HFFc6 (cell line): ENCODE measurements at places on chromosomes 13 and 19. TPM values are rescaled to one million over a fixed set of nuclear protein-coding genes. Genes with fewer than 3 reads are reported as not detected.

Gene THSD8
- 9.9 and 24.1 TPM in 2 replicates for total RNA-seq

Gene CD22
- total RNA-seq: 0.16 TPM in 1 of 2 replicates, not detected in the other

GRCh38 chr19:17123041-17123440 lies 47.5 kb downstream of the MYO9B start:
- DNase-seq: no peak

DNA sequence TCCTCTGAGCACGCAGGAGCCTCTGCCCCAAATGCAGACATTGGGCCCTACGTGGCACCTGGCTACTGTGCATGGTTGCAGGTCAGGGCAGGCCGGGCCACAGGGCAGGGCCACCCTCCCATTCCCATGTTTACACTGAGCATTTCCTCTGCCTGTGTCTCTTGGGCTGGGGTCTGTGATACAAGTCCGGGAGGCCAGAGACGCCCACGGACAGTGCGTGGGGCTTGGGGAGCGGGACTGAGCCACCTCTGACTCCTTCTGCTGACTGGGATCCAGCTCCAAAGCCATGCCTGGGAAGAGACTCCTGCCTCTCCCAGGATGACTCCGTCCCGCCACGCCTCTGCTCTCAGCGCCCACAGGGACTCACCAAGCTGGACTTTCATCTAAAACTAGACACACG lies 18.8 kb downstream of the GAS6 start:
- no peak for DNase-seq

DNA sequence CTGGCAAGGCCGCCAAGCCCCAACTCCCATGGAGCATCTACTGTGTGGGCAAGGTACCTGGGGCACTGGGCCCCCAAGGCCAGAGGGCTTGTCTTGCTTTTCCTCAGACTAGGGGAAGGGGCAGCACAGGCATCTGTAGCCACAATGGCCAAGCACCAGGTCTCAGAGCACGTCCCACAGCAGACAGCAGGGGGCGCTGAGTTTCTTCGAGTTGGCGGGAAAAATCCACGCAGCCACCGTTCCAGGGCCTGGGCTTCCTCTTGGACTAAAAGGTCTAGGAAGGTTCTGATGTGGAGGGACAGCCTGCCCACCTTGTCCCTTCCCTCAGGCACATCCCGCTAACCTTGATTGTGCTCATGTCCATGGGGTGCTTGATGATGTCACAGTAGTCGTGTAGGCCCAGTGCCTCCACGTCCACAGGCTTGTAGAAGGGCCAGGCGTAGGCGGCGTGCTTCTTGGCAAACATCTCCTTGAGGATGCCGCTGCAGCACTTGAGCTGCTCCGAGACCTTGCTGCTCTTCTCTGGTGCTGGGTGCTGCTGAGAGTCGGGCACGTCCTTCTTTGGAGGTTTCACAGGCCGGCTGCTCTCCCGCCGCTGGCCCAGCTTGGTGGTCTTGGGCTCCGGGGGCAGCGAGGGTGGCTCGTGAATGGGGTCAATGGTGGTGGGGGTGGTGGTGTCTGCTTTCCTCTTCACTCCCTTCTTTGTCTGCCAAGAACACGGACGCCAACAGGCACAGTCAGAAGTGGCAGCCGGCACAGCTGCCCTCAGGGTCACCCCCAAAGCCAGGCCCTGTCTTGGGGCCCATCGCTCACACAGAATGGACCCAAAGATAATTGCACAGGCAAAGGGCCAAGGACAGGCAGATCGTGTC lies 32.0 kb upstream of the EPHX3 start:
- DNase-seq: peak; percentile 50

- no peak for DNase-seq
Measured at GRCh38 chr19:719636-720344, 11.1 kb downstream of the PALM start.

DNA sequence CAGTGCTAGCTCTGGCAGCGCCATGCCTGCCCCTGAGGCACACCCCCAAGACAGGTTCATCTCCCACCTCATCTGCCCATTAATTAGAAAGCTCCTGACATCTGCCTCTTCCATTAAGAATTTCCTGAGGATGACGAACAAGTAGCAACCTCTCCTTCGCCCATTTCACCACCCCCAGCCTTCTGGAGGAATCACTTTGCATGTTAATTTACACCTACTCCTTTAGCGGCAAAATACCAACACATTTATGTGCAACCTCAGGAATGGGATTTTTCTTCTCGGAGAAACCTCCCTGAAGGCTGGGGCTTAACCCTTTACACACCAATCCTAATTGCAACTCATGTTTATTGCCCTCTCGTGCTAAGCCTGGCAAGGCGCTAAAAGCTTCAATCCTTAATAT lies 13.8 kb downstream of the SLC7A1 start:
- no peak for DNase-seq

DNA sequence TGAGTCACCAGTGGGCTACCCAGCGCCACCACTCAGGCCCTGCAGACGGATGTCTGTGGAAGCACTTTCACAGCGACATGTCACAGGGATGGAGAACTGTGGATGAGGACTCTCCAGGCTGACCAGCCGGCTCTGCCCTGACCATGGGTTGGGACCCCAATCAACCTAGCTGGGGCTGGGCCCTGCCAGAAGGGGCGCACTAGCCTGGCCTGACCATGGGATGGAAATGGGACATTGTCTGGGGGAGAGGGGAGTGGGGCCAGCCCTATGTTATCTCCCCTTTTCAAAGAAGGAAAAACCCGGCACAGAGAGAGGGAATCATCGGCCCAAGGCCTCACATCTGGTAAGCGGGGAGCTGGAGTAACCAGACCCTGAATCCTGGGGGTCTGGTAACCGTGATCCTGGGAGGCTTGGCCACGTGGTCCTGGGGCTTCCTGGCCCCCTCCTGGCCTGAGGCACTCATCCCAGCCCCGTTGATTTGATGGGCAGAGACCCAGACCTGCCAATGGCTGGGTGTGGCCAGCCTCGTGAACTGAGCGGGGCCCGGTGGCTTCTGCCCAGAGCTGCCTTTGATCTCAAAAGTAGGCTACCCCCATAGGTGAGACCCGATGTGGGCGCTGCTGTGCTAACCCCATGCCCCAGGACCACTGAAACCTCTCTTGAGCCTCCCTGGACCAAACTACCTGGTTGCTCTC lies 11.2 kb upstream of the SLC7A10 start:
- no peak for DNase-seq
